ENCODE measurements at places on chromosomes 4 and X.

GRCh38 chr4:9758641-9759317, 22.7 kb upstream of the DRD5 start:
- DNase-seq, result no peak

- DNase-seq, result no peak
These were observed 168.8 kb upstream of the FAM47A start for GRCh38 chrX:34300871-34301270.

DNA sequence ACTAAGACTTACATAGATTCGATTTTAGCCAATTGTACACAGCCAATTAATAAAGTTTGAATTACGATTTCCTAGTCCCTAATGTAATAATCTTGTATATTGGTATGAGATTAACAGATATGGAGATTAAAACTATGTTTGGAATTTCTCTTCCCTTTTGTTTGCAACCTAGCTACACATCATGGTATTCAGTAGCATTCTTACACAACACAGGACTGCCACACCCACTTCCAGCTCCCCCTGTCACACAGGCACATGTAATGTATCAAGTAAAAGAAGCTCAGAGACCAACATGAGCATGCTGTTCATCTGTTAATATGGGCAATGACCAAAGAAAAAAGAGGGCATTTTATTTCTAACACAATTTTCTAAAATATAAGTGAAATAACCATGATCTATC, 12.8 kb downstream of the SLC6A14 start:
- DNase-seq, result no peak

DNA sequence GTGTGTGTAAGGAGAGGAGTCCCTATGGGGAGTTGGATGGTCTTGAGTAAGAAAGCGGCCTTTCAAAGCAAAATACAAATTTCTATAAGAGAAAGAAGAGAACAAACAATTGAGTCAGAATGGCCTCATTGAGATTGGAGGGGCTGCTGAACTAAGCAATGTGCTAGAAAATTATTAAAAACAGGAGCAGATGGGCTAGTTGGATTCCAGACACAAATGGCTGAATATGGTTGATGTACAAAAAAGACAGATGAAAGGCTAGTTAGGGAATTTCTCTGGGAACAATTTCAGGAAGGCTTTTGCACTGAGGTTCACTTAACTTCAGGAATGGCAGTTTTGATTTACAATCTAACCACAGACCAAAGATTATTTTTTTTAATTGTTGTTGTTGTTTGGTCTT, 1806.8 kb upstream of the TENM3 start:
- DNase-seq, result no peak

- no peak for DNase-seq
These were observed 68.3 kb downstream of the FMR1NB start for GRCh38 chrX:148049441-148049840.

DNA sequence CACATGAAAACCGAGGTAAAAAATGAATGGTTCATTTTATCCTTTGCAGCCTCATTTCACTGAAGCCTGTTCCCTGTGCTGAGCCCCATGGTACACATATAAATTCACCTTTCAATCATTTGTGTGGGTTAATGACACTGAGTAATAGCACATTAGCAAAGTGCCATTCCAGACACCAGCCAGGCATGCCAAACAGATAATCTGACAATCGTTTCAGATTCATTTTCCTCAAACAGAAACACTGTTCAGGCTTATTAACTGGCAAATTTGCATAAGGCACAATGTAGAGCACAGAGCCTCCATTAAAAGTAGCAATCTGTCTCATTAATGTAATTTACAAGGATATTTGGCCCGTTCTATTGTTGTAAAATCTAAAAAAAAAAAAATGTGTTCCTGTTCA, 76.2 kb downstream of the UNC5C start:
- no peak for DNase-seq

GRCh38 chr4:139672732-139673131, 7.1 kb downstream of the MGST2 start:
- no peak for DNase-seq

- DNase-seq, result no peak
These were observed 33.1 kb upstream of the USP51 start for GRCh38 chrX:55522596-55523276.

DNA sequence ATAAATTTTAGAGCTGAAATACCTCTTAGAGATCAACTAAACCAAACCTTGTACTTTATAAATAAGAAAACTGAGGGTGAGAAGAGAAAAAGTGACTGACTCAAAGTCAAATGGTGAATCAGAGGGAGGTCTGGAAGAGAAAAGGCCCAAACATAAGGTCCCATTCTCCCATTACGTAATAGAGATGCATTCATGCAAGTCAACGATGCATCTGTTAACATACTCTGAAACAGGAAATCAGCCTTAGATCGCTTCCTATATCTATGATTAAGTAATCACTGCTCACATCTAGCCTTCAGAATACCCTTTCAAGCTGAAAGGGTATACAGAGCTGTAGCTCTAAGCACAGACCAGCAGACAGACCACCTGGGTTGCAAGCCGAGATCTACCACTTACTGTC, 6.5 kb downstream of the RNF150 start:
- DNase-seq, result no peak

GRCh38 chr4:105979506-105979905, 84.2 kb downstream of the NPNT start:
- DNase-seq, result no peak

- DNase-seq, result no peak
These were observed 1584.3 kb downstream of the STIM2 start for GRCh38 chr4:28444886-28445496.

Measured in T-cell (primary cell).